Hematopoietic multipotent progenitor cell treated with erythropoietin and hydrocortisone succinate and interleukin-3 and kit ligand, for 4 days (in vitro differentiated cells): ENCODE measurements at places on chromosomes 1 and 21.

DNA sequence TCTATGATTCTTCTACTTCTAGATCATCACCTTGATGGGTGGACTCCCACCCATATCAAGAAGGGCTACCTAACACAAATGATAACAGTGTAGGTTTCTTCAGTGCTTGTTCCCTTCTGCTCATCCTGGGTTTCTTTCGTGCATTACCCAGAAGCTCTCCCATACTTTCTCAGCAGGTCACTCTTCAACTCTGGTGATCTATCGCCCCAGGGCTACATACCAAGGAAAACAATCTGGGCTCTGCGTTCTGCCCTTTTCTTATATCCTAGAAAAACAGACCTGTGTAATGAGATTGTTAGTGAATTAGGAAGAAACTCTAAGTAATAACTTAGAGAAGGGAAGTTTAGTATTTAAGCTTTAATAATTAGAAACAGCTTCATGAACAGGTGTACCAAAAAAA is 370.6 kb upstream of the SPAG17 start:
- DNase-seq: no peak

DNA sequence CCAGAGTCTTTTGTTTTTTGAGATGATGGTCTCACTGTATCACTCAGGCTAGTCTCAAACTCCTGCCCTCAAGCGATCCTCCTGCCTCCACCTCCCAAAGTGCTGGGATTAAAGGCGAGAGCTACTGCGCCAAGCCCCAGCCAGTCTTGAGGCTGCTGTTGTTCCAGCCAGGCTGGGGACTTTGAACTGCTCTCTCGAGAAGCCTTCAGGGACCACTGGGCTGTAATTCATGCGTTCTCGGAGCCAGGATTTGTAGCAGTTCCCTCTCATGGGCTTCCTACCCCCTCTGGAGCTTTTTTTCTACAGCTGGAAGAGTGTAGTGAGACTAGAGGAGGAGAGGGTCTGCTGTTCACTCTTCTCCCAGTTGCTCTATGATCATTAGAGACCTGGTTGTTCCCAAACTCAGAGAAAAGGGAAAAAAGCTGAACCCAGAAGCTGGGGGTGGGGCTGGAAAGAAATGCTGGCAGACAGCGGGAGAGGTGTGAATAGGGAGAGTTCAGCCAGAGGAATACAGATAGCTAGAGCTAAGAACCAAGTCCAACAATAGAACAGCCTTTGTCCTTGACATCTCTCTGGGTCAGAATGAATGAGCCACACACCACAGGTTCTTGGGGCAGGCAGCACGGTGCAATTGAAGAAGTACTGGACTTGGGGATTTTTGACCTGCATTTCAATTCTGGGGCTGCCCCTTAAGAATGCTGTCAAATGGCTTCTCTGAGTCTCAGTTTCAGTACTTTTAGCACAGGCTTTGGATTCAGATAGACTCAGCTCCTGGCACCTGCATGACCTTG is 13.2 kb upstream of the SLC41A1 start:
- DNase-seq: no peak

DNA sequence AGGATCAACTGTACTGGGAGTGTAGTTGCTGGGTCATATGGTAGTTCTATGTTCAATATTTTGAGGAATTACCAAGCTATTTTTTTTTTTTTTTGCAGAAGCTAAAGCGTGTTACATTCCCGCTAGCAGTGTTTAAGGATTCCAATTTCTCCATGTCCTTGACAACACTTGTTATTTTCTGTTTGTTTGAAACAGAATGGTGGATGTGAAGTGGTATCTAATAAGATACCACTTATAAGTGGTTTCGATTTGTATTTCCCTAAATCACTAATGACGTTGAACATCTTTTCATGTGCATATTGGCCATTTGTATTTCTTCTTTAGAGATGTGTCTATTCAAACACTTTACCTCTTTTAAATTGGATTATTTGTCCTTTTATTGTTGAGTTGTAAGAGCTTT is 112.2 kb downstream of the DISP1 start:
- DNase-seq: no peak

- no peak for DNase-seq
Measured at GRCh38 chr1:244473059-244473605, 12.1 kb downstream of the CATSPERE start.

GRCh38 chr1:151246786-151247185 is 7.7 kb upstream of the PSMD4 start:
- DNase-seq: no peak

- no peak for DNase-seq
Measured at GRCh38 chr1:34695580-34695979, 59.3 kb upstream of the GJB5 start.

GRCh38 chr1:31412732-31413404 is at the start of gene SERINC2:
Gene SERINC2, plus strand, starts transcription at chr1:31413213. Its CDS starts 53 bp downstream, at chr1:31413266.
- DNase-seq: peak; percentile 31

GRCh38 chr1:22553104-22553880 is 10.0 kb upstream of the EPHA8 start:
- no peak for DNase-seq

- DNase-seq: no peak
Measured at GRCh38 chr21:35716876-35717565, 343.3 kb downstream of the SETD4 start.

GRCh38 chr1:53535846-53536245 is 76.6 kb downstream of the DMRTB1 start:
- no peak for DNase-seq

DNA sequence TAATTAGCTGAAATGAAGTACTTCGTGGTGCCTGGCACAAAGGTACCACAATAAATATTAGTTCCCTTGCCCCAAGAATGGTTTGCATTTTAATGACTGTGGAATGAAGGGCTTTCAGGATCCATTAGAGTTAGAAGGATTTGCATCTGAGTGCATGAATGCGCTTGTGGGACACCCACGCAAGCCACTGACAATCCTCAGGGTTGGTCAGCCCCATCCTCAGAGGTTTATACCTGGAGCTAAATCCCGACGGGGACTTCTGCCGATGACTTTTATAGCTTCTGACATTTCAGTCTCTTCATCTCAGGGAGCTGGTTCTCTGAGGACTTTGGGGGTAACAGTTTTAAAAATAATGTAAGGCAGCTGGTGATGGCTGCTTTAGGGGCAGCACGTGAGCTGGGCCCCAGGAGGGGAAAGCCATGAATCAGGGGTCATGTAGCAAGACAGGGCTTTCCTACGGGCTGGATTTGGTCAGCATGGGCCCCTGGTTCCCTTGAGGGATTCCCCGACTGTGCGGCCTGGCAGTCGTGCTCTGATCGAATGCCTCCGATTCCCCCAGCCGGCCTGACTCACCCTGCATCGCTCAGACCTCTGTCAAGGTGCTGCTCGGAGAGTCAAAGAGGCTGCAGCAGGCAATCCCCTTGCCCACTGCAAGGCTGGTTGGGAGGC is 20.8 kb upstream of the IL10 start:
- no peak for DNase-seq

DNA sequence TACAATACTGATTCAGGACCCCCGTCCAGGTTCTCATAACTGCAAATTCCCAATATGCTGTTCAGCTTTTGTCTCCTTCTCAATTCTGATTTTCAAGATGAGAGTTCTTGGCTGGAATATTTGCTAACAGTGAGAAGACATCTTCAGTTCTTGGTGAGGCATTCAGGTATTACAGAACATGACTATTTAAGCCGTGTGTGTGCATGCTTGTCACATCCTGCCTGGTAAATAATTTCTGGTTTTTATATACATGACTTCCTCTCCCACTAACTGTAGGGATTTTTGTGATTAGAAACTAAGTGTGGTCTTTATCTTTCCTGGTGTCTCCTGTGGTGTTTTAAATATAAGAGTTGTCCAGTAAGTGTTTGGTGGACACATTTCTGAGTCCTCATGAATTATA is 10.2 kb upstream of the SLC19A2 start:
- no peak for DNase-seq

- DNase-seq: no peak
Measured at GRCh38 chr1:206785182-206785765, 13.0 kb upstream of the IL10 start.

- no peak for DNase-seq
Measured at GRCh38 chr21:30710499-30710898, 8.1 kb downstream of the KRTAP21-3 start.

DNA sequence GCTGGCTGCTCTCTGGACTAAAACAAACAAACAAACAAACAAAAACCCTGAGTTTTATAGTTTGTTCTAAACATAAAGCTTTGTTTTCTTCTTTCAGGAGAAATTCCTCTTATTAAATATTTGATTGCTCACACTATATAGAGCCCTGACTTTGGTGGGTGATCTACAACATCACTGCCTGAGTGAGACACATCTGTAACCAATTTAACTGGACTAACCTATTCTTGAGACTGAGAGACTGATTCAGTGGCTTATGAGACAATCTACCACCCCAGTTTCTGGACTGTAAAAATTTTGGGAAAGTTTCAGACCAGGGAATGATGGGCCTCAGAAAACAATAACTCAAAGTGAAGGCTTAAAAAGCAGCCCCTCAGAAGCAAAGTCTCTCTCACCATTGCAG is 537.0 kb downstream of the NEGR1 start:
- DNase-seq: no peak

- DNase-seq: peak; percentile 51
Measured at GRCh38 chr21:33640697-33641351, 717 bp downstream of the CRYZL1 start.

DNA sequence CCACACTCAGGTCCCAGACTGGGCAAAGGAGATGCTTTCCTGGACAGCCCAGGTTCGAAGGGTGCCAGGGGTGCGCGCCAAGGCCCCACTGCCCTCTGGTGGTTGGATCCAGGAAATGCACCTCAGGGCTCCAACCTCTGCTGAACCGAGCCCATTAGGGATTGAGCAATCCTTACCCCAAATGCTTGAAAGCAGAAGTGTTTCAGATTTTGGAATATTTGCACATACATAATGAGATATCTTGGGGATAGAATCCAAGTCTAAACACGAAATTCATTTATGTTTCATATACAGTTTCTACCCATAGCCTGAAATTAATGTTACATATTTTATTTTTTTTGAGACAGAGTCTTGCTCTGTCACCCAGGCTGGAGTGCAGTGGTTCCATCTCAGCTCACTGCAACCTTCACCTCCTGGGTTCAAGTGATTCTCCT is 57.4 kb downstream of the SLC9A1 start:
- DNase-seq: peak; percentile 91

DNA sequence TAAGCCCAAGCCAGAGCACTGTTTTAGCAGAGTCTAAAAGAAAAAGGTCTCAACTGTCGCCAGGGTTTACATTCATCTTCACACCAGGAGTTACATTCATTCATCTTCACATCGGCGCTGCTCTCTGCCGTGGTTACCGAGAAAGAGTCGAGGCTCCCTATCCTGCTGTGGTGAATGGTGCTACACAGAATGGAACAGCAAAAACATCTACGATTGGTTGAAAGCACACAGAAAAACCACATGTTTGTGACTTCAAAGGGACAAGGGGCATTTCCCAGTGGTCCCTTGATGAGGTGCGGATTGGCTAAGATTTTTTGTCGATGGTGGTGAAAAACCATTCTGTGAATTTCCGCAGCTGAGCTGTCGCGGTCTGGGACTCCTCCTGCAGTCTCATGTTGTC is 231.1 kb downstream of the SIPA1L2 start:
- DNase-seq: no peak

DNA sequence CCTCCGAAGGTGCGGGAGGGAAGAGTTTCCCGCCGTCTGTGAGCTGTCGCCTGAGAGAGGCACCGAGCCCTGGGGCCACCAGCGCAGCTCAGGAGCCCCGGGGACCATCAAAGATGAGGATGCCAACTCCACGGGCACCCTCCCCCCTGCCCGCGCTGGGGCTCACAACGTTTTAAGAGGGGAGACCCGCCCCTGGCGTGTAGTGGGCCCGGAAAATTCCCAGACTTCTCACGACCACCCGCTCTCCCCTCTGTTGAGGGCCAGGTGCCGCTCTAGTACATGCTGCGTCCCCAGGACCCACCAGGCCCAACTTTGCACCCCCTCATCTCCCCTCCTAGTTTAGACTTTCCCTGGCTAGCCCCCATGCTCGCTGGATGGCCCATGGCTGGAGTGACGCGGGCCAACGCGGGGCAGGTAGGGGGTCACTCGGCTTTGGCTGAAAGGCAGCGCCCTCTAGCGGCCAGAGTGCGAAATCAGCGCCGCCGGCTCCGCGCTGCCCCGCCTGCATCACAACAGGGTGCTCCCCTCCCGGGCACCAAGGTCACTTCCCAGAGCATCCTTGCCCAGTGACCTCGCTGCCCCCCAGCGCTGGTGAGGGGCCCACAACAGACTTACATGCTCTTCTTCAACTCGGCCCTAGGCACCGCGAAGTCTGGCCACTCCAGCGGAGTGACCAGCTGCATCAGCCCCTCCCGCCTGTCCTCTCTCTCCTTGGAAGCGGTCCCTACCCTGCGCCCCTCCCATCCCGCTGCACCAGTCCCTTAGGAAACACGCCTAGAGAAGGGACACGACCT is 1.8 kb downstream of the CD160 start:
- peak; percentile 76 for DNase-seq

DNA sequence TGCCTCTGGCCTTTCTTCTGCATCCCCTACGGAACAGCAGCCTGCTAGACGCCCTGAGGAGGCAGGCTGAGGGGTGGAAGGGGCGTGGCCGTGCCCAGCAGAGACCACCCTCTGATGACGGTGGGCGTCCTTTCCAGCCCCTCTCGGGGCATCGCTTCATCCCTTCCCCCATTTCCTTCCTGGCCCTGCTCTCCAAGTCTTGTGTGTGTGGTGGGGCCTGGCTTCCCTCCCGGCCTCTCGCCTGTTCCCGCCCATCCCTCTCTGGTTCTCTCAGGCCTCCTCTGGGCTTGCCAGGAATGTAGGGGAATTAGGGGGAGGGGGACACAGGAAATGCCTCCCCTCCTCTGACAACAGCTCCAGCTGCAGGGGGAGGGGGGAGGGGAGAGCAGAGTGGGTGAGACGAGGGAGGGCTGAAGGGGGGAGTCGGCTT is 51.1 kb downstream of the SKI start:
- peak; percentile 77 for DNase-seq

DNA sequence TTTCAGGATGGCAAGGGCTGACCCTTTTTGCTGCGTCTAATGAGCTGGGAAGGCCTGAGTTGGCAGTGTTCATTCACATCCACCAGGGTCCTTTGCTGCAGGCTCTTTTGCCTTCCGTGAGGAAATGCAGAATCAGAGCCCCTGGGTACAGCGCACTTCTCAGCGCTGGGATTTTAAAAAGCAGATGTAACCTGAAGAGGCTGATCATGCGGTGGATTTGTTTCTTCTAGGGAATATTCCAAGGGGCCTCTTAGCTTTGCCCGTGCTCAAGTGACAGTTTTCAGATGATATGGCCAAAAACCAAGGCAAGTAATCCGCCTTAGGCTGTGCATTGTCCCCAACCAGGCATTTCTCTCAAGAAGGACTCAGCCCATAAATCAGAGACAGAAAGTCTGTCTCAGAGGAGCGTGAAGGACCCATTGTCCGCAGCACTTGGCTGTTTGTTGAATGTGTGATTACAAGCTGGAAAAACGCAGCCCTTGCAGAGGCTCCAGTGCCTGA is 237.6 kb downstream of the PTPRC start:
- no peak for DNase-seq

GRCh38 chr1:95467036-95467435 is 233.0 kb downstream of the RWDD3 start:
- DNase-seq: no peak

GRCh38 chr1:30730346-30731108 is 7.1 kb upstream of the MATN1 start:
- DNase-seq: no peak

DNA sequence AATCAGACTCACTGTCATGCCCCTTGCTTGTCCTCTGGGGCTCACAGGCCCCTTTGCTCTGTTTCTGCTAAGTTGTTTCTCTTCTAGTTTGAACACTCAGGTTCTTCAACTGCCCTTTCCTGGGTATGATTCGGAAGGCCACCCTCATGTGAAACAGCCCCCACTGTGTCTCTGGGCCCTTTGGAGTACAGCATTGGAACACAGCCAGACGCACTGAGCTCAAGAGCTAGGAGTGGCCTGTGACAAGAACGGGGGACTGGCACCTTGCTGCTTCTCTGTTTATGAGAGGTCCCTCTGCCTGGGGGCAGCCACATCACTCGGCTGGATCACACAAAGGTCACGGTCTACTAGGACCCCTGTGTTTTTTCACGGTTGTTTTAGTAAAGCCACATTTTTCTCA is 114.4 kb upstream of the ZC3H12A start:
- DNase-seq: no peak
